Posterior cingulate gyrus (tissue), 11 donors: ENCODE measurements at places on chromosomes 16 and 17.

GRCh38 chr17:10550014-10550413 lies 556 bp upstream of the MYH2 start:
- no peak for DNase-seq

- DNase-seq, result no peak
Measured at GRCh38 chr17:42097691-42098631, at the start of gene ZNF385C. TSS of gene ZNF385C (minus strand) at chr17:42098473. CDS start at chr17:42063056, 35,417 bp downstream.

GRCh38 chr16:87581857-87582215 lies 20.5 kb upstream of the JPH3 start:
- DNase-seq, result no peak

- DNase-seq, result no peak
Measured at GRCh38 chr16:85310868-85311585, 198.8 kb upstream of the CIBAR2 start.

- DNase-seq, result no peak
Measured at GRCh38 chr16:85061566-85061965, 34.0 kb downstream of the KIAA0513 start.

DNA sequence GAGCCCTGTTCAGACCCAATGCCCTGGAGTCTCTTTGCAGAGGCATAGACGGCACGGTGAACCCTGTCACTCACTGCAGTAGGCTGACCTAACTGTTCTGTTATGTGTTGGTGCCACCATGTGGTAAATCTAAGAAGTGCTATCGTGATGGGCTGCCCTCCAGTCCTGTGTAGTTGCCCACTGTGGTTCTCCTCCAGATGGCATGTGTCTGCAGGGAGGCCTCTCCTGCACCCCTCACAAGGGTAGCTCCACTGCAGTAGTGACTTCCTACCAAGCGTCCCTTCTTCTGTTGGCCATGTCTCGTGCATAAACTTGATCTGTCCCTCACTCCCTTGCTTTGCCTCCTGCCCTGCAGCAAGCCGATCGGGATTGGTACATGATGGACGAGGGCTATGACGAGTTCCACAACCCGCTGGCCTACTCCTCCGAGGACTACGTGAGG lies 5.8 kb downstream of the DHX38 start:
- no peak for DNase-seq

- DNase-seq, result peak; percentile 38
Measured at GRCh38 chr17:40326014-40326831, 17.2 kb downstream of the RARA start.

GRCh38 chr17:38851434-38851833 lies 2.1 kb downstream of the RPL23 start:
- DNase-seq, result peak; percentile 5

- no peak for DNase-seq
Measured at GRCh38 chr17:70618641-70619040, 449.3 kb downstream of the KCNJ2 start.

- no peak for DNase-seq
Measured at GRCh38 chr16:58187092-58187491, 10.8 kb downstream of the CSNK2A2 start.

- peak; percentile 65 for DNase-seq
Measured at GRCh38 chr17:80477647-80478478, 1.5 kb upstream of the NPTX1 start.
